KBM-7 (cell line): ENCODE measurements at places on chromosomes 1 and 21.

- DNase-seq, result no peak
These were observed 349.1 kb downstream of the SEC16B start for GRCh38 chr1:177620636-177621190.

GRCh38 chr1:182080040-182080439, 18.5 kb upstream of the ZNF648 start:
- no peak for DNase-seq

GRCh38 chr1:6832531-6833188, 47.4 kb downstream of the CAMTA1 start:
- no peak for DNase-seq

DNA sequence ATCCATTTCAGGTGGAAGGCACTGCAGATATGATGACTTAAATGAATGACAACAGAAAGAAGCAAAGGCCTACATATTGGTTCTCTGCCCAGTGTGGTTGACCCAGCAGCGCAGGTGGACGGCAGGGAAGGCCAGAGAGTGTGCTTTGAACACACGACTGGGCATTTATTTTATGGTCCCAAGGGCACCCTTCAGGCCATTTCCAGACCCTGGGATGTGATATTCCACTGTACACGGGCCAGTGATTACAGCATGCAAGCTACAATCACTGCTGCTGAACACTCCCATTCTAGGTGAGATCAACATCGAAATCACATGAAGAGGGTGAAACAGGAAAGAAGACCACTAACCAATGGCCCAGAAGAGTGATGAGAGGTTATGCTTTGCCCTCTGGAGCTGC, 33.8 kb downstream of the PCNX2 start:
- DNase-seq, result no peak

DNA sequence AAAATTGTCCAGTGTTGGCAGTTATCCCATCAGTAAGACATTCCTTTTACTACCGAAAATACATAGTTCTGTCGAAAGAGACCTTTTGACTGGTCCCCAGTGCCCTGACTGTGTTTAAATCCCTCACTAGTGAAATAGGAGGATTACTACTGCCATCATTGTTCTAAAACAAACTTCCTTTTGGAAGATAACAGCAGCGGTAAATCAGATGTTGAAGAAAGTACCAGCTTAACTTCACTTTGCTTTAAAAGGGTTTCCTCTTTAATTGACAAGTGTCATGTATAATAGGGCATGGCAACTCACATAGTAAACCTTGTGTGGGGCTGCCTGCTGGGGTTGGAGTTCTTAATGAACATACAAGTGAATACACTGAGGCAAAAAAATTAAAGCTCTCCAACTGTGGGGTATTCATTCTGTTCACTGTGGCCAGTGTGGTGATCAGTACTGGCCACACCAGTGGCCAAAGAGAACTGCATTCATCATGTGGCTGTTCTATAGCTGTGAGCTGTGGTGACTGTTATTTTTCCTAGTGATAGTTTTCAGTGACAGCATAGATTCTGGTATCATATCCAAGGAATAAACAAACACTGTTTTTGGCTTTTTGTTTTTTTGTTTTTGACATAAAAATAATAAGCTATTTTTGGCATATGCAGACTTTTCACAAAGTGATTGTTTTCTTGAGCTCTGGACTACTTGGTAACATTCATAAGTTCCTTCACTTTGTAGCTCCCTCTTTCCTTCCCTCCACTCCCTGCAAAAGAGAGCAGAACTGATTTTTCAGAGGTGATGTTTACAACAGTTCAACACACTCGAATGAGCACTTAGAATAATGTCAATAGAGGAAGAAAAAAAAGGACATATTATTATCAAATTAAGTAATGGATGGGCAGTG, 74.5 kb downstream of the NFIA start:
- no peak for DNase-seq

GRCh38 chr1:91335603-91336002, 69.0 kb downstream of the HFM1 start:
- DNase-seq, result no peak

DNA sequence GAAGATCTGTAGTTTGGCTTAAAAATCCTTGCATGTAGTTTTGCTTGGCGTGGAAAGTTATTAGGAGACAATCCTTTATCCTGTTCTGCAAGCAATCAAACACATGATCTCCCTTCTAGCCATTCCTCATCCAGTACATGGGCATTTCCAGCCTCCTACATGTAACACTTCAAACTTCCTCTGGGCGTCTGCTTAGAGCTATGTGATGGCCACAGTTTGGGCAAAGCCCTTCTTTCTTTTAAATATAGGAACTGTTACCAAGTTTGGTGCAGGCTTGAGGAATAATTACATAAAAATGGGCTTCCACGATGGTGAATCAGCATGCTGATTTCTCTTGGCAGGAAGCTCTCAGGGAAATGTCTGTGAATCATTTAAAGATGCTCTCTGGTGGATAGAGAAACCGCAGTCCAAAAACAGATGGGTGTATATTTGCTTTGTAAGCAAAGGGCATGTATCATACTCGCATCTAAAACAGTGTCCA, 176.9 kb upstream of the FMN2 start:
- no peak for DNase-seq

DNA sequence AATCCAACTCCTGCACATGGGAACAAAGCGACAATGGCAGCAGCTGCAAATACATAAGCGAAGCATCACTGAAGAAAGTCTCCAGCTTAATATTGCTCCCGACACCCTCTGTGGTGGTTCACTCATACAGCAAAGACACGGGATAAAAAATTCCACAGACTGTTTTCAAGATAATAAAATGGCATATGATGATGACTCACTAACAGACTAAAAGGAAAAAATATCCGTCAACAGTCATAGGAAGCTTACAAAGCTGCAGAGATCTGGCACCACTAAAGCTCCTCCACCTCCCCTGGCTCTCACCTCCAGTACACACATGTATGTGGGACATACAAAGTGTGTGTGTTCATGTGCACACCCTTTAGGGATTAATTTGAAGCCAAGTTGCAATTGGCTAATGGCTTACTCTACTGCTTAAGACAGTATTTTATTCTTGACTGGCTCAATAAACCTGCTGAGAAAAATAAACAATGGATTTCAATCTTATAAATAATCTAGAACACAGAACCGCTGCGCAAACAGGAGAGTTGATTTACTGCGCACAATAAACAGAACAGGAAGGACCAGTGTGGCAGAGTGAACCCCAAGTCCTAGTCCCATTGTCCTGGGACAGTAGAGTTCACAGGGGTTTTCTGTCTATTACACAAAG, 94.4 kb downstream of the SLC45A1 start:
- no peak for DNase-seq

DNA sequence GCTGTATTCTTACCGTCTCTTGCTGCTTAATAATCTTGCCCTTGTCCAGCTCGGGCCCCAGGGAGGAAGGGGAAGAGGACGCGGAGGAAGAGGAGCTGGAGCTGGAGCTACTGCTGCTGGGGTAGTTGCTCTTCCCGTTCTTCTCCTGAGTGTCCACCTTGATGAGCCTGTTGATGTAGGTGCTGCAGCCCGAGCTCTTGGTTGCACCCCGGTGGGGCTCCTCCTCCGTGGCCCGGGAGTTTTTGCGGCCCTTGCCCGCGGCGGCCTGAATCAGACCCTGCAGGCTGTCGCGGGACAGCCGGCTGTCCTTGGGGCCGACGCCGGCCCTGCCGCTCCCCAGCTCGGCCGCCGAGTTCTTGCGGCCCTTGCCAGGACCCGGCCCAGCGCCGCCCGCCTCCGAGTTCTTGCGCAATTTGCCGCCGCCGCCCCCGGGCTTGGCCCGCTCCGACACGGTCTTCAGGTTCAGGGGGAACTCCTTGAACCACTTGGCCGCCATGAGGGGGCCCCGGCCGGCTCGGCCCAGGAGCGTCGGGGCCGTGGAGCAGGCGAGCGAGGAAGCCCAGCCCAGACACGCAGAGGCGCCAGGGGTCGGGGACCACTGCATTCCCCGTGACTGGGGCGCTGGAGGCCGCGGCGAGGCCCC, 475 bp upstream of the TDRD10 start:
- DNase-seq, result peak; percentile 20

- DNase-seq, result no peak
These were observed 9.6 kb upstream of the NEK7 start for GRCh38 chr1:198147216-198147615.

DNA sequence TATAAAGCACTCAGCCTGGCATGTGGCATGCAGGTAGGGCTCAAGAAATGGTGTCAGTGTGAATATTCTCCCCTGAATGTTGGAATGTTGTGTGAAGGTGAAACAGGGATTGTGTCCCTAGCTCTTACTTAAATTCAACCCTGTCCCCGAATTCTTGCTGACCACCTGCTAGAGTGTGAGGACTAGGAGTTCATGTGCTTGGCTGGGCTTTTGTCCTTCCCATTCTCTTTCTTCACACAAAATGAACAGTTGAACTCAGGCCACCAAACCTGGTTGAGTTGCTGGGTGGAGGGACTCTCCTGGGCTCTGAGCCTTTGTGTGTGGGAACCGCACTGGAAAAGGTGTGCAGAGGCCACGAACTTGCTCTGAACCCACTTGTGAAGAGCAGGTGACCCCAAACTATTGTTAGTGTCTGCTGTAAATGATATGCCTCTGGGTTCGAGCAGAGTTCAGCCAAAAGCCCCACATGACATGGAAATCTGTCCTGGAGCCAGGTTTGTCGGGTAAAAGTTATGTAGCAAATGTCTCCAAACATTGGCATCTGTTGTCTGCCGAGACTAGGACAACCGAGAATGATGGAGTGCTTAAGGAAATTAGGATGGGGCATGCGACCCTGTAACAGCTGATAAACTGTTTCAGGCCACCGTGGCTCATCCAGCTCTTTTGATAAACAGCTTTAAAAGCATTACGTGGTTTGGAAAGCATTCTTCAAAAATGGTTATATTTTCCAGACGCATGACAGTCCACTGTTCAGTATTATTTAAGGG, 144.2 kb downstream of the DHRS3 start:
- DNase-seq, result no peak

DNA sequence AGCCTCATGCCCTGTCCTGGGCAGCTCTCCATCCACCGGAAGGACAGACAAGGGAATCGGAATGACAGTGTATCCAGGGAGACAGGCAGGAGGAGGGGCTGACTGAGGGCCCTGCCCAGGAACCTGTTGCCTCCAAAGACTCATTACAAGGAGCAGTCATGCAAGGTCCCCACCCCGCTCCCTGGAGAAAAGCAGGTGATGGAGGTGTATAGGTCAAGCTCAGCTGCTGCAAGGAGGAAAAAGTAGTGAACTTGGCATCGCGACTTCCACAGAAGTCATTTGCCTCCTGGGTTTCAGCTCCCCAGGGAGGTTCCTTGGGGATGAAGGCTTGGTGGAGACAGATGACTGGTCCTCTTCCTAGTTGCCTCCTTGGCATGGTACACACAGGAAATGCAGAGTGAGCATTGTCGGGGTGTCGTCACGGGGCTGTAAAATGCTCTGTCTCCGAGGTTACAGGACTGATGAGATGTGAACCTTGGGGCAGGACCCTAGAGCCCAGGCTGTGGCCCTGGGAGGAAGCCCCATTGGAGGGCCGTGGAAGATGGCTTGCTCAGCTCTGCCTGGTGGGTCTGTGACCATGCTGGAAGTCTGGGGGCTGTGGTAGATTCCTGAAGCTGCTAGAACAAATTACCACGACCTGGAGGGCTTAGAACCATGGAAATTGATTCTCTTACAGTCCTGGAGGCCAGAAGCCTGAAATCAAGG, 219.6 kb upstream of the C1orf174 start:
- no peak for DNase-seq

DNA sequence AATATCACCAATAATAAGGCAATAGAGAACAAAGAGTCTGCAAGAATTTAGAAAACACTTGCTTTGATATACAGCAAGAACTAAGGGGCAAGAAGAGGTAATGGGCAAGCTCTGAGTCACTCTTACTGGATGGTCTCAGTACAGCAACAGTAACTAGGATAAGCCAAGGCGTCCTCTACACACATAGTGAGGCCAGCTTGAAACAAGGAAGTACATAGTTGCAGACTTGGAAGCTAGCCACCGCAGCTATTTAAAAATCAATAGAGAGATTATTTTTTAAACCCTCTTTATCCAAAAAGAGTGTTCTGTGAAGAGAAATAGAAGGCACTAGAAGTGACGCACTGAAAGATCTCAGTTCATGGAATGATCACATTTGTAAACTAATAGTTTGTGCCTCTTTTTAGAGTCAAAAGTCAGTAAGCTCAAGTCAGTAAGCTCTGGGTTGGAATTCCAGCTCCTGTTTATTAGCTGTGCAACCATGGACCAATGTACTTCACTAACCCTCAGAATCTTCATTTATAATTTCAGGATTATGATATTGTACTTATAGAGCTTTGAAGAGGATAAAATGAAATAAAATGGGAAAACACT, 118.6 kb downstream of the AKT3 start:
- peak; percentile 28 for DNase-seq

DNA sequence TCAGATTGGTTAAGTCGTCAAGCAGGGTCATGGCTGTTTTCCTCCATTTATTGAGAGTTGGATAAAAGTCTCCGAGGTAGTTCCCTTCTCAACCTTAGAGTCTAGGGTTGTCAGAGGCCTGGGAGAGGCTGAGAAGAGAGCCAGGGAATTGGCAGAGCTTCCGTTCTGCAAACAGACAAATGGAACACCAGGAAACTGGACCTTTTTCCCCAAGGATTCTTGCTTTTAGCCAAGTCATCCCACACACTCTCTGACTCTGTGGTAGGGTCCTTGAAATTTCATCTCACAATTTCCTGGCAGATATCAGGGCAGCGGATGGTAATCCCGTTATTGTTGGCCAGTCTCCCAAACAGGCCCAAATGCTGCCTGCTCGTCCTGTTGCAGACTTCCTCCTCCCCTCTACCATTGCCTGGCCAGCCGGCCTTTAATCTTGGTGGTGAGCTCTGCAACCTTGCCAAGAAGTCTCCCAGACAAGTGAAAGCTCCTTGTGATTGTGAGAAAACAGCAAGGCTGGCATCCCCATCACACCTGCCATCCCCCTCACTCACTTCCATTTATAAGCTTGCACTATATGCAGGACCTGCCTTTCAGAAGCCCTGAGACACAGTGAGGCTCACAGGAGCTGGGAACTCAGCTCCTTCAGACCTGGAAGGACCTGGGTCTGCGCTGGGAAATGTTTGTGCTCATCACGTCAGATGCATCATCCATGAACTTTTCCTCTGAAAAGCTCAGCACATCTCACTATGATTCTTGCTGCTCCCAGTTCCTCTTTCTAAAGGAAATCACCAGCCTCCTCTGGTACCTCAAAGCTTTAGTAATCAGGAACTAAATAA, 13.7 kb upstream of the SRP9 start:
- no peak for DNase-seq

- no peak for DNase-seq
These were observed 5.3 kb upstream of the TMEM52 start for GRCh38 chr1:1924386-1924785.

- DNase-seq, result peak; percentile 66
These were observed 337.6 kb upstream of the SNX7 start for GRCh38 chr1:98323906-98324358.

GRCh38 chr1:91851130-91852010, 34.6 kb downstream of the TGFBR3 start:
- no peak for DNase-seq
